ENCODE measurements at places on chromosomes 7 and 10.

DNA sequence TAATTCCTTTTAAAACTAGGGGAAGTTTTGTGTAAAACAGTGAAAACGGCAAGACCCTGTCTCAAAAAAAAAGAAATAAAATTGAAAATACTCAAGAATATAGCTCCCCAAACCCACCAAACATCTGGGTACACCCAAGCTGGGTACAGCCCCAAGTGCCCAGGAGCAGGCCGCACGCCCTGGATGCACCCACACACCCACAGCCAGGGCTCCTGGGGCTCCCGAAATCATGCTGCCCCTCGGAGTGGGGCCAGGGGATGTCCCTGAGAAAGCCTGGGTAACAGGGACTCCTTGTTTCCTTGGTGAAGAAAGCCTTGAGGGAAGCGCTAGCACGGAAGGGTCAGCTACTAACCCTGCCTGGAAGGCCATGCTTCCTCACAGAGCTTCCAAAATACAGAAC is 10.1 kb downstream of the BNIP3 start:
- no peak for DNase-seq

DNA sequence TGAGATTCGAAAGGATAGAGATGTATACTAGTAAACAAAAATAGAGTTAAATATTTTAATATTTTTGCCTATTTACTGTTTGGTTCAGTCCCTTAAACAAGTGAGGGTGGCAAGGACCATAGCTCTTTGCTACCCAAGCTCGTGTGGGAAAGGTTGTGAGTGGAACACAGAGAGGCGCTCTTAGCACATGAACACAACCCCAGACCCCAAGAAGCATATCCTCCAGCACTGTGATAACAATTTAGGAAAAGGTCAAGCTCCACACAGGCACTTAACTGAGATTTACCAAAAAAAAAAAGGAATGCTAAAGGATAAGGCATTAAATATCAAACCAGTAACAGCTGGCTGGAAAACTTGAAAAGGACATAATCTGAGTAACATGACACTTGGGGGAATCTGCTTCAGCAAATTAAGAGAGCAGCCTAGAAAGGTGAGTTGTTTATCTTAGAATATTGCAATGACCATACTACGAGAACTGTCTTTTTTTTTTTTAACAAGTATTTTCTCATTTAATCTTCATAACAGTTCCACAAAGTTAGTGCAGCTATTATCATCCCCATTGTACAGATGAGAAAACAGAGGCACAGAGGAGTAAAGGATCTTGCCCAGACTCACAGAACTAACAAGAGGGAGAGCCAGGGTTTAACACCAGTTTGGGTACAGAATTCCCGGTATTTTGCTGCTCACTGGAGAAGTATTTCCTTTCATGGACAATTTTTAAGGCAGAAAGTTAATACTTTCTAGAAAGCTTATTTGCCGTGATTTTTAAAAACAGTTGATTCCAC is 303.5 kb upstream of the AOAH start:
- no peak for DNase-seq

DNA sequence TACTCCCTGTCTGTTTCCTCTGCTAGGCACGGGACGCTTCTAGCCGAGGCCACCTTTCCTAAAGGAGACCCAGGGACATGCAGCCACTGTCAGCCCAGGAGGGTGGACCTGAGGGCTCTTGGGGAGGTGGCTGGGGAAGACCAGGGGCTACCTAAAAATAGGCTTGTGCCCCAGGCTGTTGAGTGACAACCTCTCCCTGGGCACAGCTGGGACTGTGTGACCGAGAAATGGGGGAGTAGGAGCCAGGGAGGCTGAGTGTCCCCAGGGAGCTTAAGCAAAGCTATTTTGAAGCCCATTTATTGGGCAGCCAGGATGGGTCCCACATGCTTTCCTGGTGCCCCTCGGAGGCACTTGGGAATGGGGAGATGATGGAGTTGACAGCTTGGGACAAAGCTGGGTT is 63.8 kb downstream of the CALML3 start:
- DNase-seq, result no peak

GRCh38 chr7:131111081-131111576 is 216.5 kb upstream of the MKLN1 start:
- DNase-seq, result no peak

- no peak for DNase-seq
Measured at GRCh38 chr10:112849546-112849945, 100.5 kb upstream of the TCF7L2 start.

DNA sequence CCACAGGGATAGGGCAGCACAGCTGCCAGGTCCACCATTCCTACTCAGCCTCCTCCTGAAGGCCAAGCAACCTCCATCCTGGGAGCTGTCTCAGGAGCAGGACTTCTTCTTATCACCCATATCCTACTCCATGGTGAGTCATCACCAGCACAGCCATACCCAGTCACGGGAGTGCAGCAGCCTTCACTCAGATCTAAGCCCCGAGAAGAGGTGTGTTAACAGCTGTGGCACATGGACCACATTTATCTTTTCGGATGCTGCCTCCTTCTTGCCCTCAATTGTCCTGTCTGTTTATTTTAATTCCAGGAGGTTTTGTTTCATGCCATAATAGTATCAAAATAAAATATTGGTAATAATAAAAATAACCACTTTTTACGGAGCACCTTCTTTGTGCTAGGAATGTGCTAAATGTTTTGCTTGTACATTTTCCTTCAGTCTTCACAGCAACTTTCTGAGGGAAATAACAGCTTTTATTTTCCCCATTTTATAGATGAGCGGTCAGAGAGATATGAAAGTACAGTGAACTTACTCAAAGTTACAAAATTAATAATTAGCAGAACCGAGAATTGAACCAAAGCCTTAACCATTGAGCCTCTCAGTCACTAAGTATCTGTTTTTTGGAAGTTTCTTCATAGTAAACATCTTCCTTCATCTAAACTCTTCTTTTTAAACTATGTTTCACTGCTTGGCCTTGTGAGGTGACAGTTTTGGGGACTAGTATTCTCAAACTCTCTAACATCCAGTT is 2.5 kb upstream of the KEL start:
- DNase-seq, result no peak

GRCh38 chr10:103440416-103440815 is 11.8 kb downstream of the CALHM2 start:
- DNase-seq, result no peak

DNA sequence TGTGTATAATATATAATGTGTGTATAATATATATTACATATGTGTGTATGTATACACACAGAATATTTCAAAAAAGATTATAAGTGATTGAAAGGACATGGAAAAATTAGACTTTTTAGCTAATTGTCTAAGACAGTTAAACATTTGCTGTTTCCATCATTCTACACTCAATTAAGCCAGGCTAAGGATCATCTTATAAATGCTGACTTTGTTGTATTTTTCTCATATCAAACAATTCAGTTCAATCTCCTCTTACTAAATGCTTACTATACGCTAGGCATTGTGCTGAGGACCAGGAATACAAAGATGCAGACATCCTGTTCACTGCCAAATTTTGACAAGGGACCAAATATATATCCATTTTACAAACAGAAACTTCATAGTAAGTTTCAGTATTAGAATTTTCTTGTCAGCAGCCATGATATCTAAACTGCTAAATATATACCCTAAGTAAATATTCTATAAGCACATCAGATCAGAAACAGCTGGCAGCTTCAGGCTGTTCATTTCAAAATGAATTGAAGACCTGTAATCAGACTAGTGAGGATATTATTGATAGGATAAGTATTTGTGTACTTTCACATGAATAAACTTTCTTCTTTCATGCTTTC is 10.3 kb upstream of the LRRN3 start:
- no peak for DNase-seq

DNA sequence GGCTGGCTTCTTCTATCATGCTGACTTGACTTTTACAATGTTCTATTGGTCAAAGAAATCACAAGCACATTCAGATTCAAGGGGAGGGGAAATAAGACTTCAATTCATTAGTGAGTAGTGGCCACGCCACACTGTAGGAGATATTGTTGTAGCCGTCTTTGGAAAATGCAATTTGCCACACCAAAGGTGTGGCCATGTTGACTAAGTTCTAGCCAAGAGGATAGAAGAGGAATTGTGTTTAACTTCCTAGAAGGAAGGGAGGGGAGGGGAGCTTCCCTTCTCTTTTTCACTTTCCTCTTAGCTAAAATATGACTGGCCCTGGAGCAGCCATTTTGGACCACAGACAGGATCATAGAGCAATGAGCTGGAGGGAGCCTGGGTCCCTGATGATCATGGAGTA is 3.4 kb upstream of the PRKAR2B start:
- no peak for DNase-seq

GRCh38 chr10:102467971-102468438 is 16.7 kb upstream of the C10orf95 start:
- DNase-seq, result no peak

GRCh38 chr10:792792-793100 is 103.3 kb upstream of the DIP2C start:
- no peak for DNase-seq

- no peak for DNase-seq
Measured at GRCh38 chr10:2463316-2463715, 604.0 kb upstream of the PFKP start.

Data from femur (tissue), 1 donor.